ENCODE measurements at places on chromosomes 16 and 17.
A peak's percentile ranks its signal among the peaks of the same experiment; 100 is the strongest.

- DNase-seq, result no peak
Observed at GRCh38 chr16:53619235-53619634, 84.4 kb downstream of the RPGRIP1L start.

DNA sequence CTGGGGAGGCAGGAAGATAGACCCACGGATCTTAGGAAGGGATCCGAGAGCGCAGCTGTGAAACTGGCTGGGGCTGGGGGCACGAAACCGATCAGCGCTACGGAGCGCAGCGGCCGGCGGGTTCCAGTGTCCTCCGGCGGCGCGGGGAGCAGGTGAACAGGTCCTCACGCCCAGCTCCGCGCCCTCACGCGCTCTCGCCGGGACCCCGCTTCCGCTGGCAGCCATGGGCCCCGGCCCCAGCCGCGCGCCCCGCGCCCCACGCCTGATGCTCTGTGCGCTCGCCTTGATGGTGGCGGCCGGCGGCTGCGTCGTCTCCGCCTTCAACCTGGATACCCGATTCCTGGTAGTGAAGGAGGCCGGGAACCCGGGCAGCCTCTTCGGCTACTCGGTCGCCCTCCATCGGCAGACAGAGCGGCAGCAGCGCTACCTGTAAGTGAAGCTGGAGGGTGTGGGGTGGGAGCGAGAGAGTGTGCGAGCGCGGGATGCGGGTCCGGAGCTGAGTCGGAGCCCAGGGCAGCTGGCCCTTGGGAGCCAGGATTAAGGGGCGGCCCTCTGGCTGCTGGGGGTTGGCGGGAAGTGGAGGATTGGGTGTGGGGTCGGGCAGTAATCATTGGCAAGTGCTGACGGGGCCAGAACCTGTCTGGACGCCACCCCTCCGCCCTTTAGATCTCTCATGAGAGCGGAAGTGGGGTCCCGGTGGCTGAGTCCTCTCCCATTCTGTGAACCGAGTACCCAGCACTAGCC lies 479 bp downstream of the ITGA3 start:
- peak; percentile 87 for DNase-seq

DNA sequence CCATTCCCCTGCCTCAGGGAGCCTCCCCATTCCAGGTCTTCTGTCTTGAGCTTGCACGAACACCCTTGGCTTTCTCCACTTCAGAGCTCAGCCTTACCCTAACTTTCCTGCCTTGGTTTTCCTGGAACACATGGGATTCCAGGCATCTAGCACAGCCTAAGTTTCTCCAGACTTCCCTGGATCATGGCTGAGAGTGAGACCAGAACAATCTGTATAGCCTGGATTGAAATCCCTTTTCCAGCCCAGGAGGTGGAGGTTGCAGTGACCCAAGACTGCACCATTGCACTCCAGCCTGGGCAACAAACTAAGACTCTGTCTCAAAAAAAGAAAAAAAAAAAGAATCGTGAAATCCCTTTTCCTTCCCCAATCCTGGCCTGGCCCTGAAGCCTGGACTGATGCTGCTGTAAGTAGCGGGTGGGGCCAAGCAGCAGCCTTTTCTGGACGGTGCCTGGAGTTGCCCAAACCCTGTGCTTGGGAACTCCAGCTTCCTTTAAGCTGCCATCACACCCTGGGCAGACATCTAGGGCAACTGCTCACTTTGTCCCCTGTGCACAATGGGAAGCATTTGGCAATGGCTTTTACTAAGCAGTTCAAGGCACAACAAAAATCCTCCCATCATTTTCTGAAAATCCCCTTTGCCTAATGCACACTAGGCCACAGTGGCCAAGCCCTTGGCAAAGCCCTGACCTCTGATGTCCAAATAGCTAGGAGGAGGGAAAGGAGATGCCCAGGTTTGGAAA lies 12.0 kb upstream of the SLC16A5 start:
- no peak for DNase-seq

- peak; percentile 98 for DNase-seq
Observed at GRCh38 chr16:89873972-89874689, 739 bp downstream of the TCF25 start.

DNA sequence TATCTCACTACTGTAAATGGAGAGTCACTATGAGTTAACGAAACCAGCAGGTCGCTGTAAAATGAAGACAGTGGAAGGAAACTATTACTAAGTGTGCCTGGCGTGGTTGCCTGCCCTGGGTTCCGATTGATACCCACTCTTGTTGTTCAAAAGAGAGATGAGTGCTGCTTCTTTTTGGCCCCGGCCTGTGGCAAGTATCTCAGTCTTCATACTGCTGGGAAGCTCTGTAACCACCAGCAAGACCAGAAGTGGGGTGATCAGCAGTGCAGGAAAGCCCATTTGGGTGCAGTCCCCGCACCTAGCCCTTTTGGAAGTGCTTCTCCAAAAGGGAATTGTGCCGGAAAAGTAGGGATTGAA lies 104.5 kb downstream of the SNX29 start:
- DNase-seq, result no peak

DNA sequence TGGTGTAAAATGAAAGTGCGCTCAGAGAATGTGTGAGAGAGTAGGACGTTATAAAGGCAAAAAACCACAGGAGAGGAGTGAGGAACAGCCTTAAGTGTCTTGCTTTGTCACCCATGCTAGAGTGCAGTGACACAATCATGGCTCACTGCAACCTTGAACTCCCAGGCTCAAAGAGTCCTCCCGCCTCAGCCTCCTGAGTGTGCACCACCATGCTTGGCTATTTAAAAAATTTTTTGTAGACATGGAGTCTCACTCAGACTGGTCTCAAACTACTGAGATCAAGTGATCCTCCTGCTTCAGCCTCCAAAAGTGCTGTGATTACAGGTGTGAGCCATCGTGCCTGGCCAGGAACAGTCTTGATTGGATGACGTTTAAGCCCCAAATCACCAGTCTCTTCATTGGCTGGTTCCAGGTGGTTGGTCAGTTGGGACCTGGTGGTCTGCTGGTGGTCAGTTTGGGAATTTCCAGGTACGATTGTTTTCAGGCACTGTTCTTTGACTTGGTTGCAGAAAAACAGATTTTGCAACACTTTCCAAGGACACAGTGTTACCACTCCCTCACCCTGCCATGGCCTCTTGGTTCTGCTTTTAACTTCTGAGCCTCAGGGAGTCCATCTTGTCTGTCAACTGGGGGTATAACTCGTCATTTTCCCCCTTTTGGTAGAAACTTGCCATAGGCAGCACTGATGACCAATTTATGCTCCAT lies 21.2 kb downstream of the DHODH start:
- DNase-seq, result no peak

DNA sequence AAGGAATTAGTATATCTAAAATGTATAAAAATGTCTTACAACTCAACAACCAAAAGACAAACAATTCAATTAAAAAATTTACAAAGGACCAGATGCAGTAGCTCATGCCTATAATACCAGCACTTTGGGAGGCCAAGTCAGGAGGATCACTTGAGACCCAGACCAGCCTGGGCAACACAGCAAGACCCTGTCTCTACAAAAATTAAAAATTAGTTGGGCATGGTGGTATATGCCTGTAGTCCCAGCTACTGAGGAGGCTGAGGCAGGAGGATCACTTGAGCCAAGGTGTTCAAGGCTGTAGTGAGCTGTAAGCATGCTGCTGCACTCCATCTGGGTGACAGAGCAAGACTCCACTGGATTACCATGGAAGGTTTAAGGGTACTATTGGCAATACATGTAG lies 33.8 kb downstream of the ZNRF1 start:
- DNase-seq, result no peak

DNA sequence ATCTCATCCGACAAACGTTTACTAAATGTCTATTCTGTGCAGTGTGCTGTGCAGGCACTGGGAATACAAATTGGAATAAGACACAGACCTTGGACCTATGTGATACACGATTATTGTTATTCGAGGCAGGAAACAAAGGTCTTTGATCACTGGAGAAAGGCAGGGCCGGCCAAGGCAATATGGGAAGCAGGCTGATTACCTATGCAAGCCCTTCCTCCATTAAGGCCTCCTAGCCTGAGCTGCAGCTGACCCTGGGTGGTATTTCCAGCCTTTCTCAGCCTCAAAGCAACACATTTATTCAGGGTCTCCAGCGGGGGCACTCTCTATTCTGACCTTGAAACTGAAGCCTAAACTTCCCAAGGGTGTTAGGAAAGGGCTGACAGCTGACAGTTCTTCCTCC lies 13.4 kb downstream of the ST6GALNAC1 start:
- DNase-seq, result no peak

DNA sequence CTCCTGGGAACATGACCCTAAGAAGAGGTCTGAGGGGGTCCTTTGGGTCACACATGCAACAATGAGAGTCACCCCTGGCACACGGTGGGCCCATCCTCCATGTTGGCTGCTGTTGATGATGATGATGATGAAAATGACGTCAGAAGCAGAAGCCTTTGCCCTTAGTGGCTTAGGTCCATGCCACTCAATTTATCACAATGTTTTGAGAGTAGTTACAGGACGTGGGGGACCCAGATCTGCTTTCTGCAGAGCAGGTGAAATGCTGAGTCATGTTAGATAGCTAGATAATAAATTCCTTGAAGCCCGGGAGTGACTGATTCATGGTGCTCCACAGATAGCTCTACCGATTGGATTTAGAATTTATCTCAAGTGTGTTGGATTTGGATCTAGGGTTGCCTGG lies 53.9 kb downstream of the VPS35L start:
- no peak for DNase-seq

DNA sequence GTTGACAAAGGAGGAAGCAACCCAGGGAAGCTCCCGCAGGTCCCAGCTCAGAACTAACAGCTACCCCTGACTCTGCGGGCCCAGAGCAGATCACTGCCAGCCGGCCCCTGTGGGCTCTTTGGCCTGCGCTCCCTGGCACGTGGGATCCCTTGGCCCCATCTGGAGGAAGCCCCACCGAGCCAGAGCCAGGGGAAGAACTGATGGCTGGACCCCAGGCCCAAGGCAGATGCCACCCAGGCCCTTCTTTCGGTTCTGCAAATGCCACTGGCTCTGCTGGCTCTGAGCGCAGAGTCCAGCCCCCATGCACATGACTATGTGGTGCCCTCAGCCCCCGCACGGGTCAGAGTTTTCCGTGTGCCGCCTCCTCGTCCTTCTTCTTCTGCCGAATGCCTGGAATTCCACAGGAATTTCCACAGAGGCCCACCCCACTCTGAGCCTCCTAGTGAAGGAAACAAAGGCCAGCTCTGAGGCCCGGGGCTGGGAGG lies 35.8 kb upstream of the SNN start:
- no peak for DNase-seq

- no peak for DNase-seq
Observed at GRCh38 chr17:43439041-43439440, 40.2 kb downstream of the ARL4D start.

- no peak for DNase-seq
Observed at GRCh38 chr17:17741349-17742023, 60.2 kb downstream of the RAI1 start.

GRCh38 chr16:65545413-65545956 lies 423.6 kb upstream of the CDH11 start:
- DNase-seq, result no peak

GRCh38 chr16:61480250-61480649 lies 556.0 kb downstream of the CDH8 start:
- DNase-seq, result no peak

- peak; percentile 77 for DNase-seq
Observed at GRCh38 chr16:67430504-67430976, 381 bp upstream of the HSD11B2 start.

DNA sequence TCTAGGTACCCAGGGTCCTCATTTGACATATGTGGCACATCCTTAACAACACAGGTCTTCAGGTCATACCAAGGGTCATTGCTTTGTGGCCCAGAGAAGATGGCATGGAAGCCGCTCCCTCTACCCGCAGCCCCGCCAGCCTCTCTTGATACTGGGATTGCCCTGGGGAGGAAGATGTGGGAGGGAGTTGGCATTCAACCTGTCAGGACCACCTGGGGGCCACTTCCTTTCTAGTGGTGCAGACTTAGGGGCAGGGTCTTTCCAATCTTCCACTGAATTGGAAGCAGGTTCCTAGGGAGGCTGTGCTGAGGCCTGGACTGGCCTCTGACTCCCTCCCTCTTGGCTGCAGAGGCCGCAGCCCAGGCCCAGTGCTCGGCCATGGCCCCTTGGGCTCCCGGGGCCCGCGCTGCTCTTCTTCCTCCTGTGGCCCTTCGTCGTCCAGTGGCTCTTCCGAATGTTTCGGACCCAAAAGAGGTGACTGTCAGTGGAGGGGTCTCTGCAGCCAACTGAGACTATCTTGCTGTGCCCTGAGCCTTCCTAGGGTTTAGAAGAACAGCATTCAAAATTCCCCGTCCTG lies 5.1 kb upstream of the HEXIM1 start:
- no peak for DNase-seq

- DNase-seq, result no peak
Observed at GRCh38 chr17:56099649-56100048, 53.6 kb upstream of the ANKFN1 start.

DNA sequence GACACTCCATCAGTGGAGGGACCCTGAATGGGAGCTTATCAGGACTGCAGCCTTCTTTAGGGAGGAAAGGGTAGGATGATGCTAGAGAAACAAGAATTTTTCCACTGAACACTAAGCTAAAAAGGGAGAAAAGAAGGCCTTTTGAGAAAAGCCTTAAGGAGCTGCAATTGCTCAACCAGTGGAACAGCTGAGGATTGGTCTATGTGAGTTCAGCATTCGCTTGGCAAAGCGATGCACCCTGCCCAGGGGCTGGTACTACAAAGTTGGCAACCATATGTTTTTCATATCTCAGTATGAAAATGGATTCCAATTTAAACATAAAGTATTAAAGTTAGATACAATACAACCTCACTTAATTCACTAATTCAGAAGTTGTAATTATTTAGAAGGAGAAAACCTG lies 117.8 kb upstream of the FAM20A start:
- no peak for DNase-seq

GRCh38 chr16:50040018-50040417 lies 15.0 kb downstream of the CNEP1R1 start:
- no peak for DNase-seq

GRCh38 chr17:35804658-35805192 lies 4.6 kb upstream of the TAF15 start:
- DNase-seq, result no peak

DNA sequence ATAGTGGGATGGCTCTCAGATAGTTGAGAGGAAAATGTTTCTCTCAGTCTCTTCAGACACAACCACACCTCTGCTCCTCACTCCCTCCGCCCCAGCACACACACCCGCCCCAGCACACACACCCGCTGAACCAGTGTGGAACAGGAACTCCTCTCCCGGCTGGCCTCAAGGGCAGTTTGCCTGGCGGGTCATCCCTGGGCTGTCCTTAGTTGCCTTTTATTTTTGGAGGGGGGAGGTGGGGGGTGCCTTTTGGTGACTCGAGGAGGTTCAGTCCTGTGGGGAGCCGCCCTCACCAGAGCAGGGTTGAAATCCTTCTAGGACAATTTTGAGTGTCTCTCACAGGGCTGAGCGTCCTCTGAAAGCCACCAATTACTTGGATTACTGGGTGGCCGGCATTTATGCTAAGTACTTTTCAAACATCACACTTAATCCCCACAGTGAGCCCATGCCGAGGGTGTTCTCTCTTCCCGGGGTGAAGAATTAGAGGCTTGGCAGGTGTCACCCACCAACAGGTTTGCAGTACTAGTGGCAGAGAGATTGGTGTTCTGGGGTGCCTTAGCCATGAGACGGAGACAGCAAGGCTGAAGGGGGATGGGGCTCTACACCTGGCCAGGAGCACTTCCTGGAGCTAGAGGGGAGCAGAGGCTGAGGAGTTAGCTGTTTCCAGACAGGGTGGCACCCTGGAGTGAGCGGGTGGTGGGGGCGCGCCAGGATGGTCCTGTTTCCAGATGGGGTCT lies 2.8 kb downstream of the RASD1 start:
- peak; percentile 54 for DNase-seq

All from H1 (cell line).